ENCODE measurements at places on chromosomes 5 and 9.

GRCh38 chr9:120158221-120158620 lies 421.7 kb downstream of the CDK5RAP2 start:
- DNase-seq: no peak

DNA sequence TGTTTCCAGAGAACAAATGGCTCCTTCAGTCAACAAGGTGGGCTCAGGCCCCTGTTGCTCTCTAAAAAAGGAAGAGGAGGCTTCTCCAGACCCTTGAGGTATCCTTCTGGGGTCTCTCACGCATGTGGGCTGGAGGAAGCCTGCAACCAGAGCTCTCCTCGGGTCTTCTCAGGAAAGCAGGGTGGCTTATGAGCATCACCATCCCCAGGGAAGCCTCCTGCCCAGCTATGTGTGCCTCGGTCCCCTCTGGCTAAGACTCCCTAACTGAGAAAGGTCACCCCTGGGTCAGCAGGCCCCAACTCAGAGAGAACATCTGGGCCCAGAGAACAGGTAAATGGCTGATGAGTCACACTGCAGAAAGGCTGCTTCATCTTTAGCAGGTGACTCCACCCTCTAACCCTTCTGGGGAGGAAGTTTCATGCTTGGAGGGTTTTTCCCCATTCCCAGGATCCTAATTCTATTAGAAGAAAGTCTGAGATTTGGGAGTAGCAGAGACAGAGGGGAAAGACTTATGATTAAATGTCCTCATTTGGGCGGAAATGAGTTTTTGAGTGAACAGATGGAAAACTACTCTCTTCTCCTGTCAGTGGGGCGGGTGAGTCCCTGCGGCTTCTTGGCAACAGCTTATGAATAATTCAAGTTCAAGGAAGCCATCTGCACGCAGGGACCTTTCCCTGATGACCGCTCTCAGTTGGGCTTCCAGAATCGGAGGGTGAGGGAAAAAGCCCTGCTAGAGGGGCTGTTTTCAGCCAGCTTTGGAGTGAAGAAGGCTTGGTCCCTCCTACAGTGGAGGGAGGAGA lies 41.9 kb downstream of the TGFBI start:
- DNase-seq: no peak

DNA sequence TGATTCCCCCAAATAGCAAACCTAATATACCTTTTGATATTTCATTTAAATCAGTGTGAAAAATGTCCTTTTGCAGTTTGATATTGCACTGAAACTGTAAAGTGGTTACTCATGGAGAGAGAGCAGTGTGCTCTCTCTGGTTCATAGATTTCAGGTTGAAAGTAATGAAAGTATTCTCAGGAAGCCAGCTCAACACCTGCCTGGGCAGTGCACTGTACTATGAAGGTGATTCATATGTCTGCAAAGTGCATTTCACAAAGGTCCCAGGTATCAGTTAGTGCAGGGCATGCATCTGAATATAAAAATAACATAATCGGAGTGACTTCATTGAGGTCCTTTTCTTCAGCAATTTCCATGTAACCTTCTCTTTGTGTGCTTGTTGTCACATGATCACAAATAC lies 274.3 kb downstream of the CDH18 start:
- DNase-seq: no peak

- DNase-seq: no peak
These were observed 12.0 kb upstream of the DNAH5 start for GRCh38 chr5:13956471-13956870.

GRCh38 chr9:93822229-93822628 lies 132.9 kb downstream of the BARX1 start:
- no peak for DNase-seq

GRCh38 chr5:15943487-15943886 lies 236.1 kb downstream of the MARCHF11 start:
- DNase-seq: no peak

DNA sequence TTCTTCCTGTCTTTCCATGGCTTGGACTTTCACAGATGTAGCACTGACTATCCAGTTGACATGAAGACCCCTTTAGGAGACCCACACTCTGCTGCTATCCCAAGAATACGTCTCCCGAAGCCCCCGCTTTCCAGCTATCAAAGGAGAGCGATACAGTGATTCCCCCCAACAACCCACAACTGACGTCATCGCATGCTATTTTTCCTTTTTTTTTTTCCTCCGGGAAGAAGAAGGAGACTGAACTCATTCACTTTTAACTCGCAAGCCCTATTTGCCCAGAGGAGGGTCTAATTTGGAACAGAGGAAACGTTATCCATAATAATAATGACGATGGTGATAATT lies 2.1 kb downstream of the PAPPA start:
- DNase-seq: no peak

Measured in RCC 7860 (cell line).